ENCODE measurements at places on chromosomes 6 and 20. TPM values are rescaled to one million over a fixed set of nuclear protein-coding genes. Genes with fewer than 3 reads are reported as not detected.
A peak's percentile ranks its signal among the peaks of the same experiment; 100 is the strongest.

- no peaks in the 10 kb centered on the region for H3K4me1 ChIP-seq
- peaks cover 18% of the 10 kb centered on the region for H3K36me3 ChIP-seq
- H3K27me3 ChIP-seq: no peaks in the 10 kb centered on the region
- H3K27ac ChIP-seq: peak overlapping the region; percentile 98
- no peak for DNase-seq
- H3K4me3 ChIP-seq: peak overlapping the region; percentile 65
Measured at GRCh38 chr6:138772596-138773176, 883 bp upstream of the CCDC28A start.

- no peaks in the 10 kb centered on the region for H3K27me3 ChIP-seq
- no peak overlapping the region for H3K27ac ChIP-seq
- H3K4me3 ChIP-seq: no peak overlapping the region
- DNase-seq: no peak
Measured at GRCh38 chr6:73182021-73182607, 43.2 kb downstream of the KHDC1L start.

Gene CLPSL2
- not detected for total RNA-seq

Gene EYS
- total RNA-seq: 0.13 TPM

- H3K36me3 ChIP-seq: no peaks in the 10 kb centered on the region
- H3K4me1 ChIP-seq: no peaks in the 10 kb centered on the region
- no peak overlapping the region for H3K4me3 ChIP-seq
- no peaks in the 10 kb centered on the region for H3K27me3 ChIP-seq
- DNase-seq: no peak
- no peak overlapping the region for H3K27ac ChIP-seq
Measured at GRCh38 chr6:168602576-168602975, 161.6 kb downstream of the SMOC2 start.

- no peak overlapping the region for H3K27ac ChIP-seq
- no peaks in the 10 kb centered on the region for H3K36me3 ChIP-seq
- H3K4me3 ChIP-seq: no peak overlapping the region
- no peaks in the 10 kb centered on the region for H3K27me3 ChIP-seq
- DNase-seq: no peak
Measured at GRCh38 chr20:24853916-24854315, 95.2 kb upstream of the CST7 start.

DNA sequence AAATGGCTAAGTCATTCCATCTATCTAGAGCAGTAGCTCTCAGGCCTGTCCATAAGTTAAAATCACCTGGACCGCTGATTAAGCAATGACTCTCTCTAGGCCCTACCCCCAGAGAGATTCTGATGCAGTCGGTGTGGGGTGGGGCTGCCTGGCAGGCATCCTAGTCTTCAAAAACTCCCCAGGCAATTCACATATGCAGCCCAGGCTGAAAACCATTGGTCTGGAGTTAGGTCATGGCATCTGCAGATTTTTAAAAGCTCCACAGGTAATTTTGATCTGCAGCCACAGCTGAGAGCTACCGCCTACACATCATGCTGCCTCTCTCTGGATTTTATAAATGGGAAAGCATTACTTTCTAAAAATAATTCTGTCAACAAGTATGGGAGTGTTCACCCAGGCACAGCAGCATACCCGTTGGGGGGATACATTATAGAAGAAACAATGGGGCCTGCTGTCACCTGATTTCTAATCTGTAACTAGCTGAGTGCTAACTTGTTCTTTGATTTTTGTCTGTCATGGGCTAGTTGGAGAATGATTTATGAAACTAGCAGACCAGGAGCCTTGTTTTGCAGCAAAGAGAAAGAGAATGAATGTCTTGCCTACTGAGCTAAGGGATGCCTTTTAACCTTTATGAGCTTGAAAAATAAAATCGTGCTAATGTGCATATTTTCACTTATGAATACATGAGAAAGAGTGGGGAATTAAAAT is 44.1 kb upstream of the ATXN1 start:
- H3K4me3 ChIP-seq: no peak overlapping the region
- H3K36me3 ChIP-seq: no peaks in the 10 kb centered on the region

GRCh38 chr6:166751051-166751595 is 124.1 kb upstream of the RPS6KA2 start:
- H3K4me1 ChIP-seq: no peaks in the 10 kb centered on the region
- no peak overlapping the region for H3K4me3 ChIP-seq
- no peaks in the 10 kb centered on the region for H3K27me3 ChIP-seq
- DNase-seq: peak; percentile 77
- H3K27ac ChIP-seq: no peak overlapping the region
- no peaks in the 10 kb centered on the region for H3K36me3 ChIP-seq

Gene BHLHE23
- not detected for total RNA-seq

GRCh38 chr6:33202799-33203198 is 1.7 kb upstream of the HSD17B8 start:
- no peak overlapping the region for H3K27ac ChIP-seq
- H3K4me1 ChIP-seq: peaks cover 31% of the 10 kb centered on the region
- no peak for DNase-seq
- no peak overlapping the region for H3K4me3 ChIP-seq
- H3K27me3 ChIP-seq: no peaks in the 10 kb centered on the region

Gene GJA10
- total RNA-seq: not detected

DNA sequence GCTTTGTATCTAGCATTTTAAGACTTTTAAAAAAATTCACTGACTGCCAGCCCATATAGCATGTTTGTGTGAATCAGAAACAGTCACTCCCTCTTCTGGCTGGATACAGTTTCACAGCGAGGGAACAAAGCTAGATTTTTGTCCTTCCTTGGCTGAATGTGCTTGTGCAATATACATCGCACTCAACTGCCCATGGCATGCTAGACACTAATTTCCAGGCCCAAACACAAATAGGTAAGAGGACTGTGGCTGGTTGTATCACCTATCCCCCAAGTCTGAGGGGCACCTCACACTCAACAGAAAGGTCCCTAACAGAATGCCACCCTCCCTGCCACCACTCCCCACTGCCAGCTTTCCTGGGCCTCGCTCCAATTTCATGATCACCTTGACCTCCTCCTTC is 16.2 kb upstream of the BLCAP start:
- H3K27ac ChIP-seq: no peak overlapping the region
- DNase-seq: peak; percentile 29
- H3K27me3 ChIP-seq: no peaks in the 10 kb centered on the region
- no peak overlapping the region for H3K4me3 ChIP-seq
- no peaks in the 10 kb centered on the region for H3K36me3 ChIP-seq

- H3K27me3 ChIP-seq: no peaks in the 10 kb centered on the region
- H3K27ac ChIP-seq: no peak overlapping the region
- no peaks in the 10 kb centered on the region for H3K4me1 ChIP-seq
- no peak for DNase-seq
- no peaks in the 10 kb centered on the region for H3K36me3 ChIP-seq
Measured at GRCh38 chr6:135481783-135482369, 15.7 kb downstream of the AHI1 start.

- H3K27me3 ChIP-seq: no peaks in the 10 kb centered on the region
- DNase-seq: no peak
- no peaks in the 10 kb centered on the region for H3K36me3 ChIP-seq
Measured at GRCh38 chr6:20960067-20960466, 425.8 kb downstream of the CDKAL1 start.

Data from Peyer's patch (tissue), 4 donors.